Naive thymus-derived CD4-positive, alpha-beta T cell (primary cell): ENCODE measurements at places on chromosomes 6 and 20. TPM values are rescaled to one million over a fixed set of nuclear protein-coding genes. Genes with fewer than 3 reads are reported as not detected.

The XKR7 gene
- not detected for total RNA-seq

The BPIFB1 gene
- not detected for total RNA-seq

The ABHD16B gene
- total RNA-seq: not detected

The NHSL1 gene
- 1.2 TPM for total RNA-seq

The GGTLC1 gene
- total RNA-seq: not detected

The NRSN1 gene
- total RNA-seq: not detected in 2 replicates

The ARFGAP1 gene
- 119 TPM for total RNA-seq

The RAB44 gene
- not detected for total RNA-seq

The C20orf141 gene
- total RNA-seq: not detected

The MRAP2 gene
- total RNA-seq: not detected in 2 replicates

GRCh38 chr6:12490904-12491571, 200.9 kb downstream of the EDN1 start:
- DNase-seq: no peak

GRCh38 chr6:25315194-25316177, 36.3 kb downstream of the CARMIL1 start:
- no peak for DNase-seq

GRCh38 chr6:11128608-11129007, 17.1 kb upstream of the ERVFRD-1 start:
- DNase-seq: no peak

DNA sequence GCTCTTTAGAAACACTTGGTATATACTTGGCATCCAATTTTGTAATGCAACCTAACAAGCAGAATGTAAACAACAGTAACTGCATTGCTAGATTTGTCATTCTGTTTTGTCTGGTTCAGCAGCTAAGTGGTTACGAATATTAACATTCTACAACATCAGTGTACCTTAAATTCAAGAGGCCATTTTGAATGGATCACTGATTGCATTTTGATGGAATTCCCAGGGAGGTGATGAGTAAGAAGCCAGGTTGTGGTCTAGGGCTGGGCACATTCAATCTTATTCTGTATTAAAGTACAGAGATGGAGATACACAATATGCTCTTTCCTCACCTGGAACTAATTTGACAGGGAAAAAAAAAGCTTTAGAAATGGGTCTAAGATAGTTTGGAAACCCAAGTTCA, 483.5 kb downstream of the PRKN start:
- DNase-seq: no peak

- DNase-seq: no peak
Measured at GRCh38 chr6:14501240-14501639, 383.7 kb downstream of the CD83 start.

DNA sequence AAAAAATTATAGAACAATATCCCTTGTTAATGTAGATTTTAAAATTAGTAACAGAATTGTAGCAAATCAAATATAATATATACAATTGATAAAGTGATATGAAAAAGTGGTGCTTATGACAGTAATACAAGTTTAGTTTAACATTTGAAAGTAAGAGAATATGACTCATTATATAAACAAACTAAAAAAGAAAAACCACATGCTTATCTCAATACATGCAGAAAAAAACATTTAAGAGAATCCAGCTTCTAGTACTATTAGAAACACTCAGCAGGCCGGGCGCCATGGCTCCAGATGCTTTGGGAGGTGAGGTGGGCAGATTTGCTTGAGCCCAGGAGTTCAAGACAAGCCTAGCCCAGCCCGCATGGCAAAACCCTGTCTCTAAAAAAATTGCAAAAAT, 60.7 kb upstream of the LAMA2 start:
- DNase-seq: no peak

- no peak for DNase-seq
Measured at GRCh38 chr6:5333658-5334057, 72.3 kb downstream of the FARS2 start.

DNA sequence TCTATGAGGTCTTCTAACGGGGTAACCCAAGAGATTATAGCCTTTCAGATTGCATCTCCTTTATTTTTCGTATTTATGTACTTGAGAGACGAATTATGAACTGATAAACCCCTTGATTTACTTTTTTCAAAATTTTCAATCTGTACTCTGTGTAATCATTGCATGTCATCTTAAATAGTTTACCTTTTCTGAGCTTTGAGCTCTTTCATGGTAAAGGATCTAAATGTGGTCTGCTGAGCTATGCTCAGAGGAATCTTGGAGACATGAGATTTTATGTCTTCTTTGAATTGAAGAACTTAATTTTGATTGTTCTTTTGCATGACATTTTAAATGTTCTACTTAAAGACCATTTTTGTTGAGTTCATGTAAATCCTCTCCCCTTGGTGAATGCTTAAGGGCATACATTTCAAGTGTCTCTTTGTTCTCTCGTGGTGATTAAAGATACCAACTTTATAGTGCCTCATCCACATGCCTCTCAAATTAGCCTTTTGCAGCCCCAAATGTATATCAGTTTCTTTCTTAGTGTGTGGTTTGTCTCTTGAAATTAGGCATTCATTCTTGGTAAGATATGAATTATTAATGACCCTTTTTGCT, 116.3 kb upstream of the SCGN start:
- no peak for DNase-seq

- no peak for DNase-seq
Measured at GRCh38 chr6:87945966-87946365, 101.7 kb upstream of the SPACA1 start.

- DNase-seq: no peak
Measured at GRCh38 chr6:47135772-47136171, 93.6 kb upstream of the ADGRF1 start.

- no peak for DNase-seq
Measured at GRCh38 chr20:46801003-46801702, 91.7 kb downstream of the SLC2A10 start.

DNA sequence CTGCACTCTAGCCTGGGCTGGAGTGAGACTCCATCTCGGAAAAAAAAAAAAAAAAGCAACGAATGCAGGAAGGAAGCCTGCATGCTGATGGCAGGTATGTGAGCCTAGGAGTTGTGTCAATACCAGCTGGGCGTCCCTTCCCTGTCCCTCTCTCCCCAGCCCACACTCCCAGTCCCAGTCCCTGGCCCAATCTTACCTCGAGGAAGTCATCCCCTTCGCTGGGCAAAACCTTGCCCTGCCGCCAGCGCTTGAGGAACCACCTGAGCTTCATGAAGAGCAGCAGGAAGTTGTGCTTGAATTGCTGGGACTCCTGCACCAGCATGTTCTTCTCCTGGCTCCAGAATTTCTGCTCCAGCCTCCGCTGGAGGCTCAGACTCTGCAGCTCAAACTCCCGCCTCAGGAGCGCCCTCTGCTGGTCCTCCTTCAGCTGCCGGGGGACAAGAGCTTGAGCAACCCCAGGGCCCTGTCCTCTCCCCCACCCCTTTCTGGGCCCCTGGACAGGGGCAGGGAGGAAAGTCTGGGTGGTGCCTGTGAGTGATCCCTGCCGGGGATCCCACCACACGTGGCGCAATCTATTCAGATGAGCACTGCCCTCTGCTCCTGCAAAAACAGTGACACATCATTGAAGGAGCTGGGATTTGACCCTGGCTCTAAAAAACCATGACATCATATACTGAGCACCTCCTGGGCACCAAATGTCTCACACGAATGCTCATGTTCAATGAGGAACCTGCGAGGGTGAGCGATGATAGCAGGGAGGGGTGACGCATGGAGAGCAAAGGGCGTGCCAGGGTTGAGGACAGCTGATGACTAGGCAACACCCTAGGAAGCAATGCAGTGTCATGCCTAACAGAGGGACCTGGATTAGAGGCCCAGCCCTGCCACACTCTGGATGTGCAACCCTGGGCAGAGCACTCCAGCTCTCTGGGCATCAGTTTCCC, 35.0 kb upstream of the DSN1 start:
- DNase-seq: peak; percentile 58

DNA sequence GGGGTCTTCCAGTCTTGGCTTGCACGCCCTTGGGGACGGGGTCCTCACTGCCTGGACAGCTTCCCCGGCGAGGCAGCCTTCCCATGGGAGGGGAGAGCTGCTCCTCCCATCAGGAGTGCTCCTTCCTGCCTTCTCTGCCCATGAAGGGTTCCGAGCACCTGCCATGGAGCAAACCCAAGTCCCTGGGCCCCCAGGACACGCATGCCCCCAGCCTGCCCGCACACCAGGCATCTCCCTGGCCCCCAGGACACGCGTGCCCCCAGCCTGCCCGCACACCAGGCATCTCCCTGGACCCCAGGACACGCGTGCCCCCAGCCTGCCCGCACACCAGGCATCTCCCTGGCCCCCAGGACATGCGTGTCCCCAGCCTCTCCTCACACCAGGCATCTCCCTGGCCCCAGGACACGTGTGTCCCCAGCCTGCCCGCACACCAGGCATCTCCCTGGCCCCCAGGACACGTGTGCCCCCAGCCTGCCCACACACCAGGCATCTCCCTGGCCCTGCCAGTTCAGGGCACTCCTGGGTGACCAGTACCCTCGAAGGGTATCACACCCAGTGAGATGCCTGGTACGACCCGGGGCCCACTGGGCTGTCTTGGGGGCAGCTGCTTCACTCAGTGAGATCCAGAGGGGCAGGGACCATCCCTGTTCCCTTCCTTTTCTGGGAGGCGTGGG, 21.7 kb downstream of the COL20A1 start:
- peak; percentile 7 for DNase-seq

- DNase-seq: no peak
Measured at GRCh38 chr6:156852147-156852857, 75.1 kb downstream of the ARID1B start.

- no peak for DNase-seq
Measured at GRCh38 chr6:138970159-138970558, 17.9 kb downstream of the REPS1 start.

GRCh38 chr20:41391587-41392001, 25.0 kb upstream of the EMILIN3 start:
- no peak for DNase-seq

DNA sequence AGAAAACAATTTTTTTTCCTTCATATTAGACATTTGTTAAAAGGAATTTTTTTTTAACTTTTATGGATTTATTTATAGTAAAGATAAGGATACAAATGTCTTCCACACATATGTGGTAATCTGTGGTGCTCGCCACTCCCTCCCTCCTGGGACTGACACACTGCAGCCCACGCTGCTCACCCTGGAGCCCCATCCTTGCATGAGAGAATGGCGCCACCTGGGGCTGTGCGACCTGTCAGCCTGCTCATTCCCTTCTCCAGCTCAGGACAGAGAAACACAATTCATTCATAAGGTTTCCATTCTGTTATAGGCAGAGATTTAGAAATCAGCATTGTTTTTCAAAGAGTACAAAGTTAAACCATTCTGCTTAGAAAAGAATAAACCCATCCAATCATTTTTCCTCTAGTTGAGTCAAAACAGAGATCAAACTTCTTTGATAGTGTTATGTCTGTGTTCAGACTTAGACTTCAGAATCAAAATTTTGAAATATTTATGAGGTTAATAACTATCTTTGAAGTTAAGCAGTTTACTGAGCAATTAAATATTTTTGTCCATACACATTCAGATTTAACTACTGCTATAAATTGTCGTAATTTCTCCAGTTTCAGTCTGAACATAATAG, 42.8 kb upstream of the DYNLRB1 start:
- peak; percentile 15 for DNase-seq
